ENCODE measurements at places on chromosomes 1 and 21. TPM values are rescaled to one million over a fixed set of nuclear protein-coding genes. Genes with fewer than 3 reads are reported as not detected.

Gene TRIM67
- total RNA-seq, result not detected

Gene RNU11
- total RNA-seq, result not detected

Gene AQP10
- total RNA-seq, result under 0.01 TPM

Gene TFF1
- total RNA-seq, result not detected

Gene ARPC5
- total RNA-seq, result 215 TPM

All from epithelial cell of alveolus of lung (primary cell).